Suppressor macrophage treated with lipopolysaccharide for 4 hours (primary cell): ENCODE measurements at places on chromosomes 1 and 21.

DNA sequence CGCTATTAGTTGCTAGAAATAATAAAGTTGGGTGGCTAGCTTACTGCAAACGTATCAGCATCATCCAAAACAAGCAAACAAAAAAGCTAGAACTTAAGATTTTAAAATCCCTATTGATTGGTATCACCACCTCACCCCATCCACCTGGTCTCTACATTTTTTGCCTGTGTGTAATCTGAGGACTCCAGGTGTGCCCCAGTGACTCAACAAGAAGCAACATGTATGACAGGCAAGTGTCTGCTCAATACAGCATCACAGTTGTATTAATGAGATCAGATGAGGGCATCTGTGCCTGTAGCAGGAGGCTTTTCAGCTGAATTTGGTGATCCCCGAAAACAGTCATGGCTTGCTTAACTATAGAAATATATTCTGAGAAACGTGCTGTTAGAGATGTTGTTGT lies 14.6 kb upstream of the PAPPA2 start:
- no peak for DNase-seq

DNA sequence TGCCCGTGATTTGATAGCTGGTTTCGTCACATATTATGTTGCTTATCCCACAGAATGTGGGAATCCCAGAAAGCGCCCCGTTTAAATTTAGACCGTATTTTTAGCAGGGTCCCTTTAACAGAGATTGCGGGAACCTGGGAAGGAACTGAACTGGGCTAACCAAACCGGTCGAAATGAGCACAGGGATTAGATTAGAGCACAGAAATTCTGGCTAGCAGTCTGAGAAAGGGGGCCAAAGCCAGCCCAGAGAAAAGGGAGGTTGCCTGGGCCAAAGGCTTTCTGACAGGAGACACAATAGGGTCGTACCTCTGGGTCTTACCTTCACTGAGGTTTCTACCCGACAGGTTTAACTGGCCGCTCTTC lies 327 bp downstream of the LRRC40 start:
- no peak for DNase-seq

DNA sequence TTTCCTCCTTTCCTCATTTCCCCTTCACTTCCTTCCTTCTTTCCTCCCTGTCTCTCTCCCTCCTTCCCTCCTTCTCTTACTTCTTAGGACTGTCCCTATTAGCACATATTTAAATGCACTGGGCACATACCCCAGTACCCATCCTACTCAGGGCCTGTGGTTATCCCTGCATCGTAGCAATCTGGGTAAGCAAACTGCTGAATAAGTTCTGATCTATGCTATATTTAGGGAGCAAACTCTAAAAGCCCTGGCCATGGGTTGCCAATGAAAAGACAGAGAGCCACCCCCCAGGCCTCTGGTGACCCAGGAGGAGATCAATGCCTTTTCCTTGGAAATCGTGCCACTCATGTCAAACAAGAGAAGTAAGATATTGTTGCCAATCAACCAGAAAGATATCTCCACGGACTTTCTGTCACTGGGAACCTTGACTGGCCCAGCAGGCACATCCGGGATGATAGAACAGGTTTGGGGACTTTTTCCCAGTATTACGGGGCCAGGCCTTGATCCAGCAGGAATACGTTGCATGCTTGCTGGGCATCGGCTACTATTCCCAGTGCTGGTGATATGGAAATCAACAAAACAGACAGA lies 5.4 kb downstream of the FAM3B start:
- no peak for DNase-seq

DNA sequence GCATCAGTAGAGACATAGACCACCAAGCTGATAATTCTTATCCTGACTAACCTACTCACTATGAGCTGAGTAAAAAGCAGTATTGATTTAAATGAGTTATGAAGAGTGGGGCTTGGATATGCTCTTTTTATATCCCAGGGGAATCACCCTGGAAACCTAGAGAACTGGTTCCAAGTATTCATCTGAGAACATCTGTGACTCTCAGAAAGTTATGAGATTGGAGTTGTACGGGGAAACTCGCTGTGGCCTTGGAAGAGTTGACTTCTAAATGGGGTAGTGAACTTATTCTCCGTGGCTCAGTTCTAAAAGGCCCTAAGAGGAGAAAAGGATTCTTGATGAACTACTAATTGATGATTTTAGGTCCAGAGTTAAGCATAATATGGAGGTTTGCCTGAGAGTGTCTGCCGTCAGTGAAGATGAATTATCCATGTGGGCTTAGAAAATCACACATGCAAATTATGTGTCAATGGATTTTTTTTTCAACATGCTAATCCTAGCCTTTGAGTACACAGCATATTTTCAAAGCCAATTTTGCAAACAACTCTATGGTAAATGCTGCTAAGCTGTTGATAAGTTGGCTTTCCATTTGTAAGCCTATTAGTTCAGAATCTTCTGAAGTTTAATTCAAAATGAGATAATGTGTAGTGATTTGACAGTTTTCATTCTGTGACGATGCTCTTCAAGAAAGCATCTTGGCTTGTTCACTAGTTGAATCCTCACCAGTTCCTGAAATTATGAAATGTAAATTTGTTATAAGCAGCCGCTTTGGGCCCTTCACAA lies 122.7 kb downstream of the FGGY start:
- DNase-seq, result no peak

- no peak for DNase-seq
Observed at GRCh38 chr1:115829947-115830346, 11.0 kb downstream of the NHLH2 start.

- no peak for DNase-seq
Observed at GRCh38 chr1:71650119-71650518, 569.3 kb upstream of the ZRANB2 start.

- DNase-seq, result no peak
Observed at GRCh38 chr1:109763646-109764415, at the start of gene EPS8L3. EPS8L3 (minus strand) TSS chr1:109763923; CDS start chr1:109761749, 2,174 bp downstream.

DNA sequence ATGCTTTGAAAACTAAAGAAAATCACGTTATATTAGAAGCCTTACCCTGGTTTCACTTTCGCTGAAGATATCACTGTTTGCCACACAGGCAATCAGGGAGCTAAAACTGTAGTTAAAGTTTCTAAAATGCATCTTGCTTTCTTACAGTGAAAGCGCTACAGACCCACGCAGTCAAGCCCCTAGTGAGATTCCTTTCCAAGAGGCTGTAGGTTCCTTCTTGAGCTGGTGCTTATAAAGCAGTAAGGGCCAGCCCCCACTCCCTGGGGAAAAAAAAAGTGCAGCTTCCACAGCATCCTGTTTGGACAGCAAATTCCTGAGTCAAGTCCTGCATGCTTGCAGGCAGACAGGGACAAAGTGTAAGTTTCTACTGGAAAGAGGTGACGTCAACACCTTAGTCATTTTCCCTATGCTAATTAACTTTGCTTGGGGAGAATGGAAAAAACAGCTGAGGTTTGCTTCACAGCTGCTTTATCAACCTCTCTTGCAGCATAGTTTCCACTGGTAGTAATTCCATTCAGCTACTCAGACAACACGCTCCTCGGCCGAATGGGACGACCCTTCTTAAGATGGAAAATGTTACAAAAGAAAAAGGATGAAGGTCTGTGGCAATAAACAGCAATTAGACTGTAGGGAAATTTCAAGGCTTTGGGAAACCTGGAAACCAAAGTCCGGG lies 14.7 kb upstream of the KCNE1 start:
- DNase-seq, result peak; percentile 91

DNA sequence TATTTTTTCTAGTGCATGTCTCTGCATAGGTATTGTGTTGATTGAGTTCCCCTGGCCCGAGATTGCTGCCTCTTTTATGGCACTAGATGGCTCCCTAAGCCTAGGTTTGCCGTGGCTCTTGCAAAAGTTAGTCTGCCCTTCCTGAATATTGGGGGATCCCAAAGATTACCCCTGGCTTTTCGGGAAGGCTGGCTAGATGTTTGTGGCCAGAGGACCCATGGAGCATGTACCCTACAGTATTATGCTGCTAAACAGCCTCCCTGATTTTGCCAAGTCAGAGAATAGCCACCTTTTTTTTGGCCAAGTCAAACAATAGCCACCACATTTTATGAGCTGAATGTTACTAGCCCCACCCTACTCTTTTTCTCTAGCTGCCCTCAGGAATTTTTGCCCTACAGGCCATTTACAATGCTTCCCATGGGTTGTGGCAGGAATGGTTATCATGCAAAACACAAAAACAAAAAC lies 343.2 kb downstream of the OLFM3 start:
- DNase-seq, result no peak

GRCh38 chr1:114462341-114462740 lies 48.7 kb downstream of the TRIM33 start:
- no peak for DNase-seq

DNA sequence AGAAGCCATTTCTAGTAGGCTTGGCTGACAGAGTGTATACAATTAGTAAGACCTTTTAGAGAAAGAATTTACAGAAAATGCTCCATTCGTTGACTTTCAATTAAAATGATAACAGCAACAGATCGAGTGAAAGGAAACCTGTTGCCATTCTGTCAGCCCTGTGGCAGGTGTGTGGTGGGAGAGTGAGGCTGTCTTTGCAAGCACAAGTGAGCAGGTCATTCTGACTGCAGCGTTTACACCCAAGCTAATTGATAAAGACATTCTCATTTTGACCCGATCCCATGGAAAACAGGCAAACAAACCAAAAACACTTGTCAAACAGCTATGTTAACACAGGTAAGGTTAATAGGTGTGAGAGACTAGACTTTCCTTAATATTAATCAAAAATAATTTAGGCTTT lies 257.3 kb downstream of the PTBP2 start:
- no peak for DNase-seq

DNA sequence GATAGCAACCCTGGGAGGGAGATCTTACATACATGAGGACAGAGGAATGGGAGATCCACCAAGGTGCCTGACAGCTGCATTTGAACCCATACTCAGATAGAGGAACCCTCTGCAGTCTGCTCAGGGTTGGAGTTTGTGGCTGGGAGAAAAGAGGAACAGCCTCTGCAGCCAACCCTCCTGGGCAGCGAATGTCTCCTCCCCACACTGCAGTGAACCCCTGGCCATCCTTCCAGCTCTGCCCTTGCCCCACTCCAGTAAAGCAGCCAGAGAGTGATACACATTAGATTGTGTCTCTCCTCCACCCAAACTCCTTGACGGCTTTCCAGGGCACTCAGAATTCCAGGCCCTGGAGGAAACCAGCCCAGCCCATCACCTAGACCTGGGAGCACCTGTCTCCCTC lies 137.7 kb downstream of the RUNX1 start:
- peak; percentile 51 for DNase-seq

- DNase-seq, result no peak
Observed at GRCh38 chr1:17873007-17873675, 118.0 kb downstream of the ACTL8 start.

DNA sequence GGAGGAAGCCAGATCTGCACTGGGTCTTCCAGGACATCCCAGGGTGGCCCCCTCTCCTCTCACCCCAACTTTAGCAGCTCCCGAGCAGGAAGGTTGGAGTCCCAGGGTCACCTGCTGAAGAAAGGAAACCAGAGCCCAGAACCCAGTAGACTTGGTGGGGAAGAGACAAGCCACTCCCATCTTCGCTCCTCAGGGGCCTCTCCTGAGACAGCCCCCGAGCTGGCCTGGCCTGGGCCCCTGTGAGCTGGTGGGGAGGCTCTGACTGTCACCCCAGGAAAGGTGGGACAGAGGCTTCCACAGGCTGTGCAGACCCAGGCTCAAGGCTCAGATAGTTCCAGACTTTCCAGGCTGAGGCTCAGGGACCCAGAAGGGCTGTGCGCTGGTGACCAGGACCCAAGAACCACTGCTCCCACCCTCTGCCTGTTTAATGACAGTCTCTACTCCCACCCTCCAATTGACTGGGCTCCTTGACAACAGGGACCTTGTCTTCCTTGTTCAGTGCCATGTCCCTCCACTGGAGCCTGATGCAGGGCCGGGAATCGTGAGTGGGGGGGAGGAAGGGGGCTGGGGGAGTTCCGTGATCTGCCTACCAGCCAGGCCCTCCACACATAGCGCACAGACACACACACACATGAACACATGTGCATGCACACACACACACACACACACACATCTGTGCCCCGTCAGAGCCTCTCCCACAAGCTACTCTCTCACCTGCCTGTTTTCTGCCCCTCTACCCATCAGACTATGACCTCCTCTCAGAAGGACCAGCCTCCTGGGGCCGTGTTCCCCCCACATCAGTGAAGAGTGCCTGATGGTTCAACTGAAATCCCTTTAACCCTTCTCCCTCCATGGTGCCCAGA lies 401.2 kb downstream of the MATN1 start:
- DNase-seq, result no peak

GRCh38 chr21:42733037-42733627 lies 79.7 kb downstream of the PDE9A start:
- peak; percentile 8 for DNase-seq

DNA sequence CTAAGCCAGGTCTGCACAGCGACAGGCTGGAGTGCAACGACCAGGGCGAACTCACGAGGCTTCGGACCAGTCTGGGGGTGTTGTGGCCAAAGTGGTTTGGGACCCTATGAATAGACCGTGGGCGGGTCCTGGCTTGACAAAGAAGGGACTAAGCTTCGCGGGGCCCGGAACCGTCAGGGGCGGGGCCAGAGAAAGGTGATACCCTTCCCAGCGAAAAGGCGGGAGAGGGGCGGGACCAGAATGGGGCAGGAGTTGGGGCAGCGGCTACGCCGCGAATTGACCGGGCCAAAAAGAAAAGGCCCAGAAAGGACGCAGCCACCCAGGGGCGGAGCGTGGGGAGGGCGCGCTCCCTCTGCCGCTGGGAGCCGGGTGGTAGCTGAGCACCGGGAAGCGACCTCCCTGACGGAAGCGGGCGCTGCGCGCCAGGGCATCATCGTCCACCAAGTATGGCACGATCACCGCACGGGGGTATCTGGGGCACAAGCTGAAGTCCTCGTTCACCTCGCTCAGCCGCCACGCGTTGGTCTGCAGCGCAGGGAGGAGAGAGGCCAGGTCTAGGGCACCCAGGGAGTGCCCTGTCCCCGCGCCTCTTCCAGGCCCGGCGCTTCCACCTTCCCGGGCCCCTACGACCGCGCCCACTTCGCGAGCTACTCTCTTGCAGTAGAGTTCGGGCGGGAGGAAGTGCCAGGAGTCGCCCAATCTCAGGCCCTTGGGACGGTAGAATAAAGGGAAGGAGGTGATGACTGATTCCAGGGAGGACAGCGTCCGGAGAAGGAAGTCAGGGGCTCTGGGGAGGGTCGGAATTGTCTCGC lies 6.7 kb upstream of the FAM167B start:
- DNase-seq, result peak; percentile 59

DNA sequence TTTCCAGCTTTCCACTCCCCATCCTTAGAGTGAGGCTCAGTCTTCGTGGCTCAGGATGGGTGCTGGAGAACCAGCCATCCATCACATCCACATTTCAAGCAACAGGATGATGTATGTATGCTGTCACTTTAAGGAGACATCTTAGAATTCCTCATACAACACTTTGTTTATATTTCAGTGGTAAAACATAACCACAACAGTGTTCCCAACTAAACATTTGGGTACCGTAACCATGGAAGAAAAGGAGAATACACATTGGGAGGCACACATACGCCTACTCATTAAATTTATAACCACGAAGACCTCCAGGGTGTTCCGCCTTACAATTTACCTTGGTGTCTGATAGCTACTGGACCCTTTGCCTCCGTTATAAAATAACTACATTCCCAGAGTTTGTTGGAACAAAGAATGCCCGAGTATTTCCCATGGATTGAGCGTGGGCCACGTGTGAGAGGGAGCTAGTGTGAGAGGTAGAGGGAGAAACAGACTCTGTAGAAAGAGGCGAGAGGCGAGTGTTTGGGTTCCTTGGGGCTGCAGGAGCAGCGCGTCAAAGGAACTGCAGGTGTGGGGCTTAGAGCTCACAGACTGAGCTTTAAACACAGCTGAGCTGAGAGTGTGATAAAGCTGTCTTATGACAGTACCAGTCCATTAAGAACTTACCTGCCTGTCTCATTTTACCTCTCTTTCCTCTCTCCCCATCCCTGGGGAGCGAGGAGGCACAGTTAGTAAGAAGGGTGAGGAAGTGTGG lies 111.5 kb upstream of the USP24 start:
- no peak for DNase-seq
